Globus pallidus (tissue), 1 donor: ENCODE measurements at places on chromosomes 7 and 10.

DNA sequence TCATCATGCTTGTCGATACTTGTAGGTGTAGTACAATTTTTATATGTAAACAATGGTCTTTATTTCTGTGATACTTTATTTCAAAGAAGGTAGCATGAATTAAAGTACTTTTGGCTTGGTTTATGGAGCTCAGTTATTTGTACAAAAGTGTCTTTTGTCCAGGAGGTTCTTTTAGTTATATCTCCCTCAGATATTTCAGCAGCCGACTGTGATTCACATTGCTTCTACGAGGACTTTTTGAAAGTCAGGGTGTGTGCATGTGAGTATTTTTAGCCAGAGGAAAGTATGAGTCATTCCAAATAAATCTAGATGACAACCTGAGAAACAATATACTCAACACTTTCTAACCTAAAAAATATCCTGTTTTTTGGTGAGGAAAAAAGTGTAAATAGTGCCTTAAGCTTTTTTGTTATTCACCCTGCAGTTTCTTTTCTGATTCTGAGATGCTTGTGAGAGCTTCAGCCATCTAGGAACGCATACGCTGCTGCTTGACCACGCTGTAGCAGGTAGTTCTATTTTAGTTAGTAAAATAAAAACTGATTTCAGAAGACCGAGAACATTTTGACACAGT, 595 bp upstream of the SUN1 start:
- DNase-seq = no peak

GRCh38 chr7:66768865-66769832, 28.6 kb downstream of the RABGEF1 start:
- DNase-seq = no peak

- DNase-seq = no peak
Observed at GRCh38 chr10:118108194-118109026, 61.7 kb upstream of the RAB11FIP2 start.

GRCh38 chr7:83476511-83477050, 172.4 kb downstream of the SEMA3E start:
- DNase-seq = no peak

DNA sequence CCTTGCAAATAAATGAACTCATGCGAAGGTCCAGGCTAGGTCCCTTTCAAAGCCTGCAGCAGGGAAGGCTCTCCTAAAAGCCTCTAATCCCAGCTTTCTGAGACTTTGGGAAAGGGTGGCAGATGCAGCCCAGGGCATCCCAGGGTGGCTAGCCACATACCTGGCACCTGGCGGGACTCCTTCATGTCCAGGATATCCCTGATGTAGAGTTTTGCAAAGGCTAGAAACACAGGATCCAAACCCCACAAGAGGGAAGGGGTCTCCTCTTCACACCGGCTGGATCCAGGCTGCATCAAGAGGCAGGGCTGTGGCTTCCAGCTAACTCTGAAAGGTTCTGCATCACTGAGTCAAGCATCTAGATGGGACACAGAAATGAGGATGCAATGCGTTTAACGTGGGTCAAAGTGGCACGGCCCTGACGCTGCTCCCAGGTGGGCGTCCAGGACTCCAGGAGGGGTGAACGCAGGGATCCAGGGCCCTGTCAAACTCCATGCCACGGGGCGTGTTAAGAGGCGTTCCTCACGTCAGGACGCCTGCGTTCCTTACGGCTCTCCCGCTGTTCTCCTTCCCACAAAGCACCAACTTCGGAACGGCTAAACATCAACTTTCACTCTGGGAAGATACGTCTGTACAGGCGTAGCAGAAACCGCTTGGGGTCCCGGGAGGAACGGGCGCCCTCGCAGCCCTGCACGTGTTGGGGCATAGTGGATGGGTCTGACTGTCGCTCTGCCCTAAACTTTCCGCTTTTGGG, 507 bp downstream of the STN1 start:
- no peak for DNase-seq

- no peak for DNase-seq
Observed at GRCh38 chr7:54995610-54996363, 23.0 kb upstream of the EGFR start.

GRCh38 chr7:83161899-83162401, 734 bp downstream of the PCLO start:
- DNase-seq = no peak

GRCh38 chr10:42809676-42810075, 27.1 kb downstream of the BMS1 start:
- DNase-seq = no peak

DNA sequence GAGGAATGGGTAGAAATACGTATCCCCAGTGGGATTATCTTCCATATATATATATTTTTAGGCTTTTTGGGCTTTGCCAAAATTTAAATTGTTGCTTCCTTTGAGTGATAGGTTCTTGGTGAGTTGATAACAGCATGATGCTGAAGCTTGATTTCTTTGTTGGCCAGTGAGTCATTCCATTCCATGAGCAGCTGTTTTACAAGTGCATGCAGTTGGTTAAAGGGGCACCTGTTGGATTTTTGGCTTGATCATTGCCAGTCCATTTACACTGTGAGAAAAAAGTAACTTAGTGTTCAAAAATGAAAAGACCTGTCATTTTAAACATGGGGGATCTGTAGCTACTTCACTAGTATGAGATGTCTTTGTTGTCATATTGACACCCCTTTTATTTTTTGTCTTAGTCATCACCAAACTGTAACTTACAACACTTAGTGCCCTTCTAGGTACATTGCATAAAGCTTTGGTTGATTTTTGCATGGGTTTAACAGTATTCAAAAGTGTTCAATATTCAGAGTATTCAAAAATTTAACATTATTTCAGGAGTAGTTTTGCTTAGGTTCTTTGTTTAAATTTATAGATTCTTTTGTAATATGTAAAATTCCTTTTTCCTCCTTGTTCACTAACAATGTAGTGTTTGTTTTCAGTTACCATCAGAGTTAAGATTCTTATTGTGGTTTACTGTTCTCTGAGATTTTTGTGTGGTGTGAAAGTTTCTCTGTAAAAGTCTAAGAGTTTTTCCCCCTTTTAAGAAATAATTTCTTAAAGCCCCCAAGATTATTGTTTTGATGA, 8.8 kb downstream of the AKAP9 start:
- DNase-seq = no peak

- no peak for DNase-seq
Observed at GRCh38 chr10:119078422-119079179, 2.0 kb downstream of the EIF3A start.

GRCh38 chr10:133528296-133528844, 1.2 kb downstream of the CYP2E1 start:
- DNase-seq = no peak

GRCh38 chr7:129163875-129164544, 19.5 kb downstream of the TSPAN33 start:
- DNase-seq = no peak

DNA sequence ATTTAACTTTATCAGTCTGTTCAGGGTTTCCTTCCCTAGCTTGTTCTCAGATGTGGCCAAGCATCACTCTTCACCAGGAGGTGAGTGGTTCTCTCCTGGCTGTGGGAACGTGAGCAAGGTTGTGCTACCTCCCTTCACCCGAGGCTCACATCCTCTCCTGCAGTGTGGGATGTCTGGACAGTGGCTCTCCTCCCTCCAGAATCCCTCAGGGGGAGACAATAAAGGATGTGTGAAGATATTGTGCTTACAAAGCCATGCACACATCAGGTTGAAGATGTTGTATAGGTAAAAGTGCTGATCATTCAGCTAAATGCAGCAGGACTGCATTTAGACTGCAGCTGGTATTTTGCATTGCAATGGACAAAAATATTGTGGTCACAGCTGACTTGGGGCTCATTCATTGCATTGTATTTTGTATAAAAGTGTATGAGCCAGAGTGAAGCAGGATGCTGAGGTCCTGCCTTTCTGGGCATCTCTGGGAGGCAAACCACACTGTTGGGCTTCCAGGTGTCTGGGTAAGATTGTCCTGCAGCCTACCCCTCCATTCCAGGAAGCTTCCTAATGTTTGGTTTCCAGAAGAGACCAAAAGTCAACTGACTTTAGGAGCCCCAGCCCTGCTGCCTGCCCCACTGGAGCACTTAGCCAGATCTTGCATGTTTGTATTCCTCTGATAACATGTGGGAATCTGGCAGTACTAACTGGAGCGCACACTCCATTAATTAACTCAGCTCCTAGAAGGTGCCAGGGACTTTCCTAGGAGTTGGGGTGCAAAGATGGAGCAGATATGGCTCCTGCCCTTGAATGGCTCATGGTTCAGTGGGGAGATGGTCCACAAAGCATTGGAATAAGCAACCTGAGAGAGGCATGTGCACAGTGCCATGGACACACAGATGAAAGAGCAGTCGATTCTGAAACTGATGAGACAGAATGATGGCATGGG, 292.5 kb upstream of the ZNF32 start:
- DNase-seq = no peak

DNA sequence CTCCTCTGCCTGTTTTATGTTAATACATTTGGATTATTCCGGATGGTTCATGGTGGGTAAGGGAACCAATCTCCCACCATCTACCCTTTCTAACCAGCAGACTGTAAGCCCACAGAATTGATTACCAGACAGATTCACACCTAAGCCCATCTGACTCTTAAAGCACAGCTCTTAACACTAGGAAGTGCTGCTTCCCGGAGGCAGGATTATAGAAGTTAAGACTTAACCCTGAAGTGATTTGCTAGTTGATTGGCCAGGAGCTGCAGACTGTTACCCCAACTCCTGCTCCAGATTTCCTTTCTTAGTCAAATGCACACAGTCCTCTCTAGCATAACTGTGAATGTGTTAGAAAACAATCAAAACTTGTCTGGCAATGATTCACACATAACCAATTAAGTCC, 221.7 kb downstream of the CDK14 start:
- DNase-seq = no peak

DNA sequence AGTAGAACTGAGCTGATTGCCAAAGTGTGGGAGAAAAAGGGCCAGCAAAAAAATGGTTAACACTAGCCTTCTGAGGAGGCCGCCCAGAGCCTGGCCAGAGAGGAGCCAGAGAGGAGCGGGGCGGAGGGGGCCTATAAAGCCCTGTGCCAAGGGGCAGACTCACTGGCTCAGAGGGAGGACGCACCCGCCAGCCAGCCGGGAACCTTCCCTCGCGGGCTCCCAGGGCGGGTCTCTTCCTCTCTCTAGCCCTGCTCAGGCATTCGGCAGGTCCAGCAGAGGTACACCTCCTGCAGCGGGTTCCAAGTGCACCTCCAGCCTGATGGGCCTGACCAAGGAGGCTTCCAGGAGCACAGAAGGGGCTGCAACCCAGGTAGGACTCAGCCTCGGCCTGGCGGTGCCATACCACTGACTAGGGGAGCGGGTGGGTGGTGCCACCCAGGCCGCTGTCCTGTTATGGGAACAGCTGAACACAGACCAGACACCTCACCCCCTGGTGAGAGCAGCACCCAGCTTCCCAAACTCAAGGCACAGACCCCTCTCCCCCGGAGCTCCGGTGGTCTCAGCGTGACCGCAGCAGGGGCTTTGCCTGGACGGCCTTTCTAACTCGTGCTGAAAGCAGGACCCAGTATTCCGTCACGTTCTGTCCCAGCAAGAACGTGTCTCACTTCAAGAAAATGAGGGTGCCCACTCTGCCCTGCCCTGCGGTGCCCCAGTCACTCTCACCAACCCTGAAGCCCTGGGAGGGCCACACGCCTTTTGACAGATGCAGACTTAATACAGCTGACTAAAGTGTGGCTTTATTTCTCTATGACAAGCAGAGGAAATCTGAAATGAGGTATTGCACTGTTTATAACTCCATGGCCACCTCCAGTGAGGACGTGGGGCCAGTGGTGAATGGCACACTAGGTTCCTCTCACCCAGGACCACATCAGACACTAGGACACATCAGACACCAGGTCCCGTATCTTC, at the start of gene GPER1:
GPER1 (plus strand) TSS at position 162 of the 969 bp plus-strand sequence. CDS start 3,616 bp downstream, outside the sequence.
- DNase-seq = peak; percentile 33

- no peak for DNase-seq
Observed at GRCh38 chr10:132306864-132307751, 642 bp downstream of the STK32C start.

DNA sequence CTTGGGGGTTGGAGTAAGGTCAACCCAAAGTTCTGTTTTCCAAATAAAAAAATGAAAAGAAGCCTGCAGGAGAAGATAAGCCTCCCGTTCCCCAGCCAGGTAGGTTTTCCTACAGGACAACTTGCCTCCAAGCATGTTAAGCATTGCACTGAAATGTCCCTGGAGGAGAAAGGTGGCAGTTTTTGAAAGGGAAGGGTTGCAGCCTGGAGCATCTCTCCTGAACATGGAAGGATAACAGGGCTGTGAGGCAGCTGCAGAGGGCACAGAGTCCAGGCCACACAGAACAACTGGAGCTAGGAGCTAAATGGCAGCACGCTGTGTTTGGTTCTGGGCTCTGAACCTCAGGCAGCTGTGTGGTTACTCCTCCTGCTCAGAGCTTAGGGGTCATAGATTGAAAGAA, 452.9 kb downstream of the TCERG1L start:
- DNase-seq = no peak

- DNase-seq = peak; percentile 85
Observed at GRCh38 chr10:20288060-20288459, 471.8 kb downstream of the PLXDC2 start.

DNA sequence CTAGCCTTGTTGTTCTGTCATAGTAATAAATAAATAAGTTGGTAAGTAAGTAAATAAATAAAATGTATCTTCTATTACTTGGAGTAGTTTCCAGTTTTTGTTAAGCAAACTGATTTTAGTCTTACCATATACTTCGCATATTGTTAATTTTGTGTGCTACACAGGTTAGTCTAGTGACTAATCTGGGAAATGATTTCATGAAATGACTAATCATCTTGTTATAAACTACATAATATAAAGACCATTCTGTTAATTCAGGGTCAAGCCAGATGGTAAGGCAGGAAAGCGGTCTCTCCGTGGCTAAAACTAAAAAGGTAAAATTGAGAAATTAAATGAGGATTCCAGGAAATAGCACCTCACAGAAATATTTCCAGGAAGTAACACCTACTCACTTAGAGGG, 58.5 kb upstream of the FOXP2 start:
- DNase-seq = no peak

- DNase-seq = no peak
Observed at GRCh38 chr7:54255242-54255641, 286.9 kb upstream of the VSTM2A start.

GRCh38 chr7:15747301-15747700, 60.8 kb upstream of the MEOX2 start:
- no peak for DNase-seq

GRCh38 chr10:112507988-112508387, 61.0 kb downstream of the VTI1A start:
- DNase-seq = no peak

- DNase-seq = peak; percentile 59
Observed at GRCh38 chr10:127313996-127314700, 117.8 kb upstream of the INSYN2A start.

DNA sequence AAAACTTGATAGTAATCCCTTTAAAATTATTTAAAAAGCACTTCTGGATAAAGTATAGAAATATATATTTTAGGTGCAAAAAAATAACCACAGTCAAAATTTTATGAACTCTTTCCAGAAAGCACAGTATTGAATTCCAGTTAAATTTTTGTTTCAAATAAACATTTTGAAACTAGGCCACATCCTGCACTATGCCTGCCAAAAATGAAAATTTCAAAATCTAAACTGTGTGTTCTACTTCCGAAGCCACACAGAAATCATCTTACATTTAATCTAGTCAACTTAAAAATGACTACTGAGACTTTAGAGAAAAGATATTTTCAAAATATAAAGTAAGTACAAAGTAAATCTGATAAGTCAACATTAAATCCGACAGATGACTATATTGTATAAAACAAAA, 50.0 kb downstream of the MAGI2 start:
- no peak for DNase-seq

- DNase-seq = no peak
Observed at GRCh38 chr7:75055155-75055554, 18.4 kb downstream of the RCC1L start.

- no peak for DNase-seq
Observed at GRCh38 chr7:42883950-42884349, 27.9 kb downstream of the C7orf25 start.

GRCh38 chr10:81031774-81032173, 494.1 kb downstream of the SH2D4B start:
- DNase-seq = no peak
